ENCODE measurements at places on chromosomes 6 and 20. TPM values are rescaled to one million over a fixed set of nuclear protein-coding genes. Genes with fewer than 3 reads are reported as not detected.

DNA sequence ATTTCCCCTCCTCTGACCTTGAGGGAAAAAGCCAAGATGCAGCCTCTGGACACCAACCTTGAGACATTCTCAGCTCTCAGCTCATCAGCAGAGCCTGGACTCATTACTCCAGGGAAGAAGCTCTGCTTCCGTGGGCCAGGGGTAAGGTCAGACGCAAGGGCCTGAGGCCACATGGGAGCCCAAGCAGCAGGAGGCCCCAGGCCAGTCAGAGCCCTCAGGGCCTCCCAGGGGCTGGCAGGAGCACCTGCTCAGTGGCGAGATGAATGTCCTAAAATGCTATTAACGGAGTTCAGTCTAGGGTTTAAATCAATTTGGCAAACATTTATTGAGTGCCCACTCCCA lies 208.6 kb downstream of the ERMARD start:
- DNase-seq: no peak
- H3K27me3 ChIP-seq: peaks cover 5% of the 10 kb centered on the region
- H3K27ac ChIP-seq: no peak overlapping the region
- no peak overlapping the region for H3K4me3 ChIP-seq
- H3K36me3 ChIP-seq: no peaks in the 10 kb centered on the region

DNA sequence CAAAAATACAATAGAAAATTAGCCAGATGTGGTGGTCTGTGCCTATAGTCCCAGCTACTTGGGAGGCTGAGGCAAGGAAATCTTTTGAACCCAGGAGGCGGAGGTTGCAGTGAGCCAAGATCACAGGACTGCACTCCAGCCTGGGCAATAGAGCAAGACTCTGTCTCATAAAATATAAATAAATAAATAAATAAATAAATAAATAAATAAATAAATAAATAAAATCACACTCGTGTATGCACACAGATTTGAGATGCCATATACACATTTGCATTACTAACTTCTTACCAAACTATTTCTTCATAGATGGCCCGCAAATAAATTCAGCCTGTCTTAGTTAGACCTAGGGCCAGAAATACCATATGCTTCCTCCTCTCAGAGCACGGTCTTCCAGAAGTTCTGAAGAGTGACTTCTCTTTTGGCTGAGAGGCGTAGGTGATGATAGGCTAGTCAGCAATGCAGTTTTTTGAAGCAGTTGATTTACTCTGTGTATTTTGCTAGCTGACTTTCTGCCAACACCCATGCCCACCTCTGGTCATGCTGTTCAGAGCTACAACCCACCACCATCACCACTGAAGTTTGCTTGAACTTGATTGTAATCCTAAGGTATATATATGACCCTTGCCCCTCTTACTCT lies 150.1 kb downstream of the SASH1 start:
- peak overlapping the region; percentile 44 for H3K27ac ChIP-seq
- H3K36me3 ChIP-seq: peaks cover 5% of the 10 kb centered on the region
- DNase-seq: no peak
- H3K27me3 ChIP-seq: no peaks in the 10 kb centered on the region
- no peak overlapping the region for H3K4me3 ChIP-seq

DNA sequence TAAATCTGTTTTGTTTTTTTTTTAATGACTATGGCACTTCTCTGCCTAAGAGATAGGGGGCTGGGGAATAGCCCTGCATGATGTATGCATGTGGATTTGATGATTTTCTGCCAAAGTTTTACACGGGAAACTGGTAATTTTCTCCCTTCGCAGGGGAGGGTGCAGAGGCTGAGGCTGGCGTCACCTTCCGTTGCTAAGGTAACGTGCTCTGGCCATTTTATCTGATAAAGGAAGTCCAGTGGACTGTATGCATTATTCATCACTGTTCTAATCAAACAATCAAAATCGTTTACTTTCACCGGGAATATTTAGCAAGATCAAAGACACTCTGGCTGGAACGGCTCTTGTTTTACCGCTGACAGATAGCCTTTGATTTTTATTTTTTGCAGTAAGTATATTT lies 789 bp downstream of the PHACTR1 start:
- peaks cover 66% of the 10 kb centered on the region for H3K27me3 ChIP-seq
- H3K36me3 ChIP-seq: no peaks in the 10 kb centered on the region
- no peaks in the 10 kb centered on the region for H3K4me1 ChIP-seq
- H3K4me3 ChIP-seq: no peak overlapping the region
- H3K27ac ChIP-seq: no peak overlapping the region
- DNase-seq: no peak

- no peak for DNase-seq
- no peak overlapping the region for H3K4me3 ChIP-seq
- no peaks in the 10 kb centered on the region for H3K4me1 ChIP-seq
- H3K36me3 ChIP-seq: no peaks in the 10 kb centered on the region
- no peaks in the 10 kb centered on the region for H3K27me3 ChIP-seq
- H3K27ac ChIP-seq: no peak overlapping the region
Measured at GRCh38 chr6:34743625-34744293, 13.5 kb upstream of the SNRPC start.

DNA sequence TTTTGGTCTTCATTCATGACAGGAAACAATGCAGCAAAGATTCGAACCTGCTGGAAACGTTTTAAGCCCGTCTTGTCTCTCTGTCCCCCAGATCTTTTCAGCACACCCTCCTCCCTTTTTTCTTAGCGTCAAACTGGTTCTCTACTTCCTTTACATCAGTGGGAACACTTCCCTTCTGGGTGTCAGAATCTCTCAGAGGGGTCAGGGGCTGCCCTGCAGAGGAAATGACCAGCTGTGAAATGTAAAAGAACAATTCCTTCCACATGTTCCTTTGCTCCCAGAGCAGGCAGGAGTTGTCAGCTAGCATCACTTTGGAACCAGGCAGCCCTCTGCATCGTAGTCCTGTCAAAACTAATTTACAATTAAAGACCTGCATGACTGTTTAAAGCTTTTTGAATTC lies 619.0 kb downstream of the TFAP2A start:
- H3K36me3 ChIP-seq: no peaks in the 10 kb centered on the region
- no peak overlapping the region for H3K27ac ChIP-seq
- H3K4me1 ChIP-seq: no peaks in the 10 kb centered on the region

DNA sequence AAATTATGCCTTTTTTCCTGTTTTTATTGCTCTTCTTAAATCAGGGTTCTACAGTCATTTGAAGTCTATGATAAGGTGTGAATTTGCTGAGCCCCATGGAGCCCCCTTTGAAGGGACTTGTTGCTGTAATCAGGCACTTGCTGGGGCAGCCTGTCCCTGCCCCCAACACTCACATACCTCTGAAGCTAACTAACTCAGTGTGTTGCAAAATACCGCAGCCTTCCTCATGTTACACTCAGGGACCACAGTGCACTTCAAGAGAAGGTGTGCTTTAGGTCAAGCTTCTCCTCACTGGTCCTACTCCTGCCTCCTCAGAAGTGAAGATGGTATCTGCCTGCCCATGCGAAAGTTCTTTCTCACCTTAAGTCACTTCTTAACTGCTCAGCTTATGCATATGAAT lies 66.1 kb upstream of the GLP1R start:
- no peaks in the 10 kb centered on the region for H3K36me3 ChIP-seq
- peaks cover 65% of the 10 kb centered on the region for H3K27me3 ChIP-seq
- H3K4me3 ChIP-seq: no peak overlapping the region
- H3K27ac ChIP-seq: no peak overlapping the region
- no peak for DNase-seq
- H3K4me1 ChIP-seq: no peaks in the 10 kb centered on the region

- H3K36me3 ChIP-seq: no peaks in the 10 kb centered on the region
- peaks cover 23% of the 10 kb centered on the region for H3K4me1 ChIP-seq
- DNase-seq: no peak
Measured at GRCh38 chr20:8723296-8723695, 345.6 kb upstream of the PLCB4 start.

DNA sequence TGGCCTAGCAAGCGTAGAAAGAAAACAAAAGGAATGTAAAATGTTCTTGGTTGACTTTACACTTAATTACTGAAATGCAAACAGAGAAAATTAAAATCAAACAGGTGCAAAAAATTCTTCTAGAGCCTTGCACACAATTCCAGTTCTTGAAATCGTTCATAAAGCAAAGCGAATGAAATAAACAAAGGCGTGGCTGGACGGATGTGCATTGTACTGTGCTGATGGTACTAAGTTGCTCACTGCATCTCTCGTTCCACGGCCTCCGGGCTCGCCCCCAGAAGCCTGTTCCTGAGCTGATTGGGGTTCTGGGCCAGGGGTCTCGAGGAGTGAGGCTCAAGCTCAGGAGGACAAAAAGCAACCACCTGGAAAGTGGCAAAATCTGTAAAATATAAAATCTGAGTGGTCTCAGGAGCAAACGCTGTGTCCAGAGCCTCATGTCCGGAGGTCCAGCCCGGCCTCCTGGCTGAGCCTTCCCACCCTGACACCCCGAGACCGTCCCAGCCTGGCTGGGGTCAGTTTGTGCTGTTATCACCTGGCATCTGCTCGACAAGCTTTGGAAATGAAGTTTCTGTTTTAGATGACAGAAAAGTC lies 71.3 kb downstream of the TTLL2 start:
- DNase-seq: no peak
- H3K27me3 ChIP-seq: no peaks in the 10 kb centered on the region
- H3K4me1 ChIP-seq: no peaks in the 10 kb centered on the region
- no peaks in the 10 kb centered on the region for H3K36me3 ChIP-seq
- no peak overlapping the region for H3K4me3 ChIP-seq

- H3K36me3 ChIP-seq: no peaks in the 10 kb centered on the region
- H3K4me1 ChIP-seq: peaks cover 11% of the 10 kb centered on the region
- no peak for DNase-seq
- no peak overlapping the region for H3K4me3 ChIP-seq
Measured at GRCh38 chr6:125088963-125089362, 64.6 kb upstream of the TPD52L1 start.

GRCh38 chr6:35213298-35213791 lies 411 bp upstream of the SCUBE3 start:
- H3K4me3 ChIP-seq: peak overlapping the region; percentile 35
- no peaks in the 10 kb centered on the region for H3K27me3 ChIP-seq
- no peak for DNase-seq
- H3K27ac ChIP-seq: no peak overlapping the region

Gene EDN1
- 8.0 TPM for total RNA-seq

Gene HLA-DMA
- total RNA-seq: 16.3 TPM

Gene ADGB
- not detected for total RNA-seq

Gene UFL1
- 30.0 TPM for total RNA-seq

Gene UNC93A
- total RNA-seq: not detected

Gene MCHR2
- total RNA-seq: not detected
